ENCODE measurements at places on chromosomes 16 and 17. TPM values are rescaled to one million over a fixed set of nuclear protein-coding genes. Genes with fewer than 3 reads are reported as not detected.
A peak's percentile ranks its signal among the peaks of the same experiment; 100 is the strongest.

GRCh38 chr16:50310308-50311133, 44.2 kb downstream of the ADCY7 start:
- no peak for DNase-seq
- no peaks in the 10 kb centered on the region for H3K4me1 ChIP-seq
- no peak overlapping the region for H3K27ac ChIP-seq

DNA sequence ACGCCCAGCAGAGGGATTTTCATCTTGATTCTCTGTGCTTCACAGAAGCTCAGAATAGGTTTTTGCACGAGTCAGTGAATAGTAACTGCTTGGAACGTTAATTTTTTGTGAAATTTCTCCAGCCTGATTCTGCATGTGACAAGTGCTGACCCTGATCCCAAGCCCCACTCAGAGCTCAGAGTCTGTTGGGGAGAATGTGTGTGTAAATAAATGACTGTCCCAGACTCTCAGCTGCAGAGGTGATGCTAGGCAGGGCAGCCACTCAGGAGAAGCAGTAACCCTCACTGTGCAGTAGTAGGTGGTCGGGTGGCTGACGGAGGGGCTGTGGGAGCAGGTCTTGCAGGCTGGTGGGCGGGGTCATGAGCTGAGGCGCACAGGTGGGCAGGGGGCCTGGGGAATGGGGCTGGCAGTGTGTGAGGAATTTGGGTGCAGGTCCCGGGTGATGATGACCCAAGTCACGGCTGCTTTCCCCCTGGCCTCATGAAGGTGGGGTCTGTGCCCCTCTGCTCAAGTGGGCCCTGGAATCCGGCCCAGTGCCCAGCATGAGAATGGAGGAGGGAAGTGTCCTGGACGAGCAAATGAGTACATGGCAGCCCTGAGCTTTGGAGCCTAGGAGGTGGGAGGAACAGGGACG, 16.3 kb upstream of the FOXK2 start:
- no peak overlapping the region for H3K4me3 ChIP-seq
- H3K27ac ChIP-seq, result no peak overlapping the region
- no peaks in the 10 kb centered on the region for H3K27me3 ChIP-seq
- DNase-seq, result no peak
- H3K36me3 ChIP-seq, result no peaks in the 10 kb centered on the region

DNA sequence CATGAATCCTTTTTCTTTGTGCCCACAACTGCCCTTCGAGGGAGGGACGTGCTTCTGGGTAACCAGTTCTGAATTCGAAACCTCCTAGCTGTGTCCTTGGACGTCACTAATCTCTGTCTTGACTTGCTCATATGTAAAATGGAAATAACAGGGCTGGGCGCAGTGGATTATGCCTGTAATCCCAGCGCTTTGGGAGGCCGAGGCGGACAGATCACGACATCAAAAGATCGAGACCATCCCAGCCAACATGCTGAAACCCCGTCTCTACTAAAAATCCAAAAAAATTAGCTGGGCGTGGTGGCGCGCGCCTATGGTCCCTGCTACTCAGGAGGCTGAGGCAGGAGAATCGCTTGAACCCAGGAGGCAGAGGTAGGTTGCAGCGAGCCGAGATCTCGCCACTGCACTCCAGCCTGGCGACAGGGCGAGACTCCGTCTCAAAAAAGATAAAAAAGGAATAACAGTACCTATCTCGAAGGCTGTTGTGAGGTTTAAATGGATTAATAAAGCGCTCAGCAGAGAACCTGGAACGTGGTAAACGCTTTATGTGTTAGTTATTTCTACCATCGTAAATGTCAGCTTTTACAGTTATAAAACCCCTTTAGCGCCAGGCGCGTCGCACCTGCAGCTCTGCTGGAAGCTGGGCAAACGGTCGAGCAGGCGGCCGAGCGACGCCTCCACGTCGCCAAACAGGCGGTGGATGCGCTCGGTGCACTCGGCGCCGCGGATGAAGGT, 641 bp downstream of the COG8 start:
- no peaks in the 10 kb centered on the region for H3K27me3 ChIP-seq
- no peak for DNase-seq
- H3K36me3 ChIP-seq, result peaks cover 65% of the 10 kb centered on the region
- H3K4me3 ChIP-seq, result peak overlapping the region; percentile 91

- DNase-seq, result no peak
- peak overlapping the region; percentile 21 for H3K27ac ChIP-seq
- H3K36me3 ChIP-seq, result peaks cover 68% of the 10 kb centered on the region
- no peaks in the 10 kb centered on the region for H3K27me3 ChIP-seq
Observed at GRCh38 chr16:56389554-56389953, 35.8 kb downstream of the AMFR start.

- H3K4me1 ChIP-seq, result no peaks in the 10 kb centered on the region
- H3K27ac ChIP-seq, result no peak overlapping the region
- no peak overlapping the region for H3K4me3 ChIP-seq
- no peak for DNase-seq
Observed at GRCh38 chr17:30151471-30151870, 34.9 kb downstream of the NSRP1 start.

GRCh38 chr17:9531034-9531433, 44.6 kb downstream of the STX8 start:
- H3K27ac ChIP-seq, result no peak overlapping the region
- no peaks in the 10 kb centered on the region for H3K36me3 ChIP-seq
- no peak for DNase-seq

DNA sequence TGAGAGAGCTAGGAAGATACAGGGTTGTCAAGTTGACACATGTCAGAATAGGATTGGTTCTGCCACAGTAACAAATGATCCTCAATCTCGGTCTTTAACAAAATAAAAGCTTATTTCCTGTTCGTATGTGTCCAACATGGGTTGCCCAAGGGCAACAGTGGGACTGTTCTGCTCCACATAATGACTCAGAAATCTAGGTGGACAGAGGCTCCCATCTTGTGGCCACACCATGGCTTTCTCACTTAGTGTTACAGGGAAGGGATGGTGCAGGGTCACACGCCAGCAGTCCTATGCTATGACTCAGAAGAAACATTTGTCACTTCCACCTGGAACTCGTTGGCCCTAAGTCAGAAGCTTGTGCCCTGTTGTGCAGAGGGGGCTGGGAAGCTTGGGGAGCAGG, 364.9 kb downstream of the SNX29 start:
- no peak for DNase-seq
- no peaks in the 10 kb centered on the region for H3K36me3 ChIP-seq
- H3K4me3 ChIP-seq, result no peak overlapping the region
- no peak overlapping the region for H3K27ac ChIP-seq

- DNase-seq, result no peak
- H3K27ac ChIP-seq, result no peak overlapping the region
- H3K36me3 ChIP-seq, result peaks cover 61% of the 10 kb centered on the region
- no peaks in the 10 kb centered on the region for H3K27me3 ChIP-seq
Observed at GRCh38 chr17:47983492-47984223, 12.7 kb downstream of the CDK5RAP3 start.

DNA sequence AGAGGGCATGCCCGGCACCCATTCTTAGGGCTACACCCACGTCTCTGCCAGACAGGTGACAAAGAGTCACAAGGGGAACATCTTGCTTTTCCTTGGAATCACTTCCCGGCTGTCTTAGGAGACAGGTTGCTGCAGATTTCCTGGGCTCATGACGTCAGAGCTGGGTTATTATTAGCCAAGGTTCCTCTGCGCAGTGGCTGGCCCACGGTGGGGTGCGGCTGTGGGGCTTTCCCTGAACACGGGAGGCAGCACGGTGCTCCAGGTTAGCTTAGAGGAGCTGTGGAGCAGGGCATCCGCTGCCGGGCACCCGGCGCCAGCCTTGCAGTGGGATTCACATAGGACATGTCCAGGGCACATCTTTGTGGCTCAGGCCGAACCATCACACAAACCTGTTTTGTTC, 118.0 kb upstream of the PLCG2 start:
- H3K27me3 ChIP-seq, result no peaks in the 10 kb centered on the region
- no peak overlapping the region for H3K4me3 ChIP-seq
- H3K27ac ChIP-seq, result no peak overlapping the region
- H3K36me3 ChIP-seq, result peaks cover 7% of the 10 kb centered on the region

DNA sequence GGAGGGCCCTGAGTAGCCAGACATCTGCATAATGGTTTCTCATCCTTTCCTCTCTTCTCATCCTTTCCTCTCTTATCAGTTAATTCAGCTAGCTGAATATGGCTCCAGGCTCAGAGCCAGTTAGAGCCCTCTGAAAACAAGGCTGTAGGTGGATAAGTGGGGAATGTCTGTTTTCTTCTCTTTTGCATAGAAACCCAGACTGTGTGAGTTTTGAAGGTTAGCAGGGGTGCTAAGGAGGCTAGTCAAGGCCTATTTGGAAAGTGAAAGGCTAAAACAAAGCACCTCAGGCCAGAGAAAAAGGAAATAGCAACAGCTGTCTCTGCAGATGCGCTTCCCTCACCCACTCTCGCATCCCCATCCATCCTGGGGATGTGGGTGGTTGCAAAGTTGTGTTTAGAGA, 420.9 kb downstream of the SHISA9 start:
- H3K4me3 ChIP-seq, result no peak overlapping the region
- no peaks in the 10 kb centered on the region for H3K36me3 ChIP-seq
- H3K4me1 ChIP-seq, result no peaks in the 10 kb centered on the region
- H3K27ac ChIP-seq, result no peak overlapping the region
- no peaks in the 10 kb centered on the region for H3K27me3 ChIP-seq

DNA sequence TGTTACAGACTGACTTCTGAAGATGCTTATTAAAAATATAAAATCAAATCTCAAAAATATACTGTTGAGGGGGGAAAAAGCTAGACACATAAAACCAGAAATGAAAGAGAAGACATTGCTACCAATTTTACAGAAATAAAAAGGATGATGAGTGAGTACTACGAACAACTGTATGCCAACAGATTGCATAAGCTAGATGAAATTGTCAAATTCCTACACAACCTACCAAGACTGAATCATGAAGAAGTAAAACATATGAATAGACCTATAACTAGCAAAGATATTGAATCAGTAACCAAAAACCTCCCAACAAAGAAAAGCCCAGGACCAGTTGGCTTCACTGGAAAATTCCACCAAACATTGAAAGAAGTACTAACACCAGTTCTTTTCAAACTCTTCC, 3.5 kb upstream of the CAPNS2 start:
- no peak overlapping the region for H3K4me3 ChIP-seq
- no peaks in the 10 kb centered on the region for H3K27me3 ChIP-seq
- no peak overlapping the region for H3K27ac ChIP-seq
- no peaks in the 10 kb centered on the region for H3K36me3 ChIP-seq

DNA sequence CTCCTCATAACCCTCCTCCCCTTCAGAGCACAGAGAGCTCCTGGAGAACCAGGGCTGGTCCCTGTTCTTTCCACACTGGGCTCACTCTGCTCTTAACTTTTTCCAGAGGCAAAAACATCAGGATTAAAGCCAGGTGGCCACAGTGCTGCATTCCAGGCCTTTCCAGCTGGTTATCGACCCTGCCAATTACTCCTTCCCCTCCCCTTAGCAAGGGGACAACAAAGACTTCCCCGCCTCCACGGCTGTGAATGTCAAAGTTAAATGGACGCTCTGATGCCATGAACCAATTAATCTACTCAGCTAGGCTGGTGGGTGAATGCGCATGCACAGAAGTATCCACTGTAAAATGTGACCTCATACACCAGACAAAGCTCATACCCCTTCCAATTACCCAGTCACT, 23.1 kb downstream of the ACLY start:
- no peak overlapping the region for H3K27ac ChIP-seq
- no peaks in the 10 kb centered on the region for H3K27me3 ChIP-seq
- no peak overlapping the region for H3K4me3 ChIP-seq
- DNase-seq, result peak; percentile 65
- H3K36me3 ChIP-seq, result peaks cover 5% of the 10 kb centered on the region
- no peaks in the 10 kb centered on the region for H3K4me1 ChIP-seq

- H3K36me3 ChIP-seq, result no peaks in the 10 kb centered on the region
- no peaks in the 10 kb centered on the region for H3K4me1 ChIP-seq
- H3K4me3 ChIP-seq, result no peak overlapping the region
- DNase-seq, result no peak
Observed at GRCh38 chr17:75005291-75005690, 7.2 kb upstream of the MRPL58 start.

- DNase-seq, result peak; percentile 83
- peaks cover 19% of the 10 kb centered on the region for H3K4me1 ChIP-seq
- no peak overlapping the region for H3K27ac ChIP-seq
- no peaks in the 10 kb centered on the region for H3K36me3 ChIP-seq
Observed at GRCh38 chr17:336110-337021, 16.2 kb downstream of the RPH3AL start.

DNA sequence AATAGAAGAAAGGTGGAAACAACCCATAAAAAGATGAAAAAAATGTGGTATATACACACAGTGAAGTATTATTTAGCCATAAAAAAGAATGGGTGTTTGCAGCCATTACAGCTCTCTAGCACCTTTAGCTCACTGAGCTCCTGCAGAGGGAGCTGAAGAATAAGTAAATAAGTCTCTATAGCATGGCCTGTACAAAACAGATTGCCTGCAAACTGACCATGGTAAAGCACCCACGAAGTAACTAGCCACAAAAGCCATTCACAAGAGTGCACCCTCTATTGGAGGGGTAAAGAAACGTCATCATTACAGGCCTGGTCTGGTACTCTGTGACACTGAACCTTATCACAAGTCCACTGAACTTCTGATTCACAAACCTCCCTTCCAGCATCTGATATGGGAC, 76.3 kb downstream of the USP32 start:
- H3K27ac ChIP-seq, result no peak overlapping the region
- DNase-seq, result no peak
- no peaks in the 10 kb centered on the region for H3K27me3 ChIP-seq
- H3K4me1 ChIP-seq, result peaks cover 12% of the 10 kb centered on the region
- no peak overlapping the region for H3K4me3 ChIP-seq

GRCh38 chr17:76840443-76840767, 27.8 kb upstream of the MGAT5B start:
- DNase-seq, result no peak
- H3K36me3 ChIP-seq, result no peaks in the 10 kb centered on the region
- no peaks in the 10 kb centered on the region for H3K4me1 ChIP-seq
- H3K27me3 ChIP-seq, result peaks cover 10% of the 10 kb centered on the region

GRCh38 chr16:69316595-69317034, 5.5 kb downstream of the VPS4A start:
- DNase-seq, result peak; percentile 57
- no peaks in the 10 kb centered on the region for H3K27me3 ChIP-seq
- peaks cover 77% of the 10 kb centered on the region for H3K36me3 ChIP-seq
- no peak overlapping the region for H3K4me3 ChIP-seq
- peak overlapping the region; percentile 77 for H3K27ac ChIP-seq
- H3K4me1 ChIP-seq, result peaks cover 29% of the 10 kb centered on the region

GRCh38 chr17:46890638-46891037, 32.3 kb upstream of the GOSR2 start:
- no peak for DNase-seq
- no peak overlapping the region for H3K27ac ChIP-seq
- H3K27me3 ChIP-seq, result peaks cover 57% of the 10 kb centered on the region
- no peaks in the 10 kb centered on the region for H3K4me1 ChIP-seq
- H3K4me3 ChIP-seq, result no peak overlapping the region

GRCh38 chr16:58847902-58848661, 114.0 kb upstream of the GOT2 start:
- DNase-seq, result no peak
- H3K27ac ChIP-seq, result no peak overlapping the region
- no peaks in the 10 kb centered on the region for H3K4me1 ChIP-seq

GRCh38 chr16:10027553-10027952, 154.7 kb downstream of the GRIN2A start:
- H3K27me3 ChIP-seq, result no peaks in the 10 kb centered on the region
- no peak overlapping the region for H3K27ac ChIP-seq
- no peak for DNase-seq
- no peaks in the 10 kb centered on the region for H3K4me1 ChIP-seq

The PAGR1 gene
- total RNA-seq, result 11.3 TPM

The CMTM2 gene
- total RNA-seq, result not detected

The ARL5C gene
- total RNA-seq, result 0.15 TPM

The HSD11B2 gene
- total RNA-seq, result 0.71 TPM

The KRTAP9-8 gene
- total RNA-seq, result not detected

The ATP2A1 gene
- total RNA-seq, result 2,277 TPM

All from psoas muscle (tissue), 8 donors.